Thoracic aorta (tissue), 2 donors: ENCODE measurements at places on chromosomes 13 and 19. TPM values are rescaled to one million over a fixed set of nuclear protein-coding genes. Genes with fewer than 3 reads are reported as not detected.
A peak's percentile ranks its signal among the peaks of the same experiment; 100 is the strongest.

DNA sequence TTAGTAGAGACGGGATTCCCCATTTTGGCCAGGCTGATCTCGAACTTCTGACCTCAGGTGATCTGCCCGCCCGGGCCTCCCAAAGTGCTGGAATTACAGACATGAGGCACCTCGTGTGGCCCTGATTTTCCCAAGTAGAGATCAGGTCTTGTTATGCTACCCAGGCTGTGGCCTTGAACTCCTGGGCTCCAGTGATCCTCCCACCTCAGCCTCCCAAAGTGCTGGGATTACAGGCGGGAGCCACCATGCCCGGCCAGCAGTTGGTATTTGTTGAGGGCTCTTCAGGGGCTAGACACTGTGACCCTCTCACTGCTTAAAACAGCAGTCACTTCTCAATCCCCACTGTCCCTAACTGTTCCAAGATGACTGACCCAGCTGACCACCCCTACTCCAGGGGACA lies 8.5 kb upstream of the ELAVL3 start:
- H3K4me1 ChIP-seq = no peaks in the 10 kb centered on the region
- peaks cover 11% of the 10 kb centered on the region for H3K36me3 ChIP-seq
- no peak overlapping the region for H3K4me3 ChIP-seq
- no peak overlapping the region for H3K27ac ChIP-seq
- DNase-seq = no peak

- no peaks in the 10 kb centered on the region for H3K36me3 ChIP-seq
- no peaks in the 10 kb centered on the region for H3K27me3 ChIP-seq
- peak overlapping the region; percentile 90 for H3K27ac ChIP-seq
- peak overlapping the region; percentile 98 for H3K4me3 ChIP-seq
These were observed 534 bp downstream of the STK24 start for GRCh38 chr13:98576200-98576945.

- no peaks in the 10 kb centered on the region for H3K27me3 ChIP-seq
- no peaks in the 10 kb centered on the region for H3K36me3 ChIP-seq
- DNase-seq = no peak
- H3K27ac ChIP-seq = no peak overlapping the region
- H3K4me3 ChIP-seq = no peak overlapping the region
These were observed 35.9 kb downstream of the OXGR1 start for GRCh38 chr13:96958286-96958891.

DNA sequence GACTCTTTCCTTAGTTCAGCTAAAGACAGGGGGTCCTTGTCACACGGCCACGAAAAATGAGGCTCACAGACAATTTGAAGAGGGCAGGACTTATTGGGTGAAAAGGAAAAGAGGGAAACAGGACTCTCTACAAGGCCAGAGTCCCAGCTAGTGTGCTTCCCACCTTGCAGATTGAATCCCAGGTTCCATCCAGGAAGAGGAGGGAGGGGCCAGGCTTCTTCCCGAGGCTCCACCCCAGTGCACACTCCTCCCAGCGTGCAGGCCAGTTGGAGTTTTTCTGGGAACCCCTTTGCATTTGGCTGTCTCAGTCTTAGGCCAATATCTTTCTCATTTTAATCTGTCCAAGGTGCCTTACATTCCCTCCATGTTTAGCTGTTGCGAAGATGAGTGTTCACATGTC lies 106.8 kb downstream of the DNAJC3 start:
- H3K27me3 ChIP-seq = no peaks in the 10 kb centered on the region
- H3K4me1 ChIP-seq = peaks cover 12% of the 10 kb centered on the region
- peaks cover 11% of the 10 kb centered on the region for H3K36me3 ChIP-seq
- H3K4me3 ChIP-seq = no peak overlapping the region
- DNase-seq = no peak

GRCh38 chr19:16750081-16750480 lies 30.4 kb downstream of the NWD1 start:
- H3K27ac ChIP-seq = no peak overlapping the region
- H3K4me3 ChIP-seq = no peak overlapping the region
- DNase-seq = no peak
- no peaks in the 10 kb centered on the region for H3K4me1 ChIP-seq

- peaks cover 10% of the 10 kb centered on the region for H3K4me1 ChIP-seq
- no peaks in the 10 kb centered on the region for H3K27me3 ChIP-seq
- no peaks in the 10 kb centered on the region for H3K36me3 ChIP-seq
- DNase-seq = no peak
- H3K4me3 ChIP-seq = no peak overlapping the region
- H3K27ac ChIP-seq = no peak overlapping the region
These were observed 508.8 kb upstream of the GPC6 start for GRCh38 chr13:92717857-92718256.

- no peak for DNase-seq
- no peaks in the 10 kb centered on the region for H3K4me1 ChIP-seq
- no peak overlapping the region for H3K27ac ChIP-seq
- H3K36me3 ChIP-seq = no peaks in the 10 kb centered on the region
- H3K27me3 ChIP-seq = no peaks in the 10 kb centered on the region
These were observed 17.9 kb upstream of the ZNF175 start for GRCh38 chr19:51552996-51553725.

ZNF610 gene
- total RNA-seq = 1.1 TPM

DNA sequence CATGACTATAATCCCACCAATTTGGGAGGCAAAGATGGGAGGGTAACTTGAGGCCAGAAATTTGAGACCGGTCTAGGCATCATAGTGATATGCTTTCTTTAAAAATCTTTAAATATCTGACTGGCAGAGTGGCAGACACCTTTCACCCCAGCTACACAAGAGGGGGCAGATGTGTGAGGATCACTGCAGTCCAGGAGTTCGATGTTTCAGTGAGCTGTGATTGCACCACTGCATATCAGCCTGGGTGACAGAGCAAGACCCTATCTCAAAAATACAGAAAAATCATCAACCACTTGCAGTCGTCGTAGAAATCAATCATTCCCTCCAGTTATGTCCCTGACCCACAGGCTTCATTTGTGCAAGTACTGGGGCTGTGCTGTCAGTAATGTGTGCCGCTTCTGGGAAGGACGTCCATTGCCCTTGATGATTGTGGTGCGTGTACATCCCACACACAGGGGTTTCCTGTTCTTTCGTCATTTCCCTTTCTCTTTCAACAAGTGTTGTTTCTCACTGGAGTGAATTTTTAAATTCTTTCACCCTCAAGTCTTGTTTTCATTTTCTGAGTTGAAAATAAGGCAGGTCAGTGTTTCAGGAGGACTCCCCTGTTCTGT lies 1.4 kb downstream of the LGALS14 start:
- no peaks in the 10 kb centered on the region for H3K27me3 ChIP-seq
- no peaks in the 10 kb centered on the region for H3K4me1 ChIP-seq
- H3K36me3 ChIP-seq = no peaks in the 10 kb centered on the region
- no peak overlapping the region for H3K4me3 ChIP-seq
- DNase-seq = no peak
- no peak overlapping the region for H3K27ac ChIP-seq

FAM124A gene
- 13.7 TPM for total RNA-seq

GRCh38 chr19:18465214-18465963 lies 27.5 kb upstream of the ISYNA1 start:
- H3K4me3 ChIP-seq = no peak overlapping the region
- H3K27me3 ChIP-seq = no peaks in the 10 kb centered on the region
- peaks cover 9% of the 10 kb centered on the region for H3K36me3 ChIP-seq
- peaks cover 70% of the 10 kb centered on the region for H3K4me1 ChIP-seq
- DNase-seq = no peak

GRCh38 chr13:111319521-111319920 lies 921 bp upstream of the TEX29 start:
- no peaks in the 10 kb centered on the region for H3K27me3 ChIP-seq
- H3K36me3 ChIP-seq = no peaks in the 10 kb centered on the region
- DNase-seq = no peak
- H3K4me1 ChIP-seq = no peaks in the 10 kb centered on the region

CGB5 gene
- total RNA-seq = not detected

PIN1 gene
- total RNA-seq = 76.5 TPM

DNA sequence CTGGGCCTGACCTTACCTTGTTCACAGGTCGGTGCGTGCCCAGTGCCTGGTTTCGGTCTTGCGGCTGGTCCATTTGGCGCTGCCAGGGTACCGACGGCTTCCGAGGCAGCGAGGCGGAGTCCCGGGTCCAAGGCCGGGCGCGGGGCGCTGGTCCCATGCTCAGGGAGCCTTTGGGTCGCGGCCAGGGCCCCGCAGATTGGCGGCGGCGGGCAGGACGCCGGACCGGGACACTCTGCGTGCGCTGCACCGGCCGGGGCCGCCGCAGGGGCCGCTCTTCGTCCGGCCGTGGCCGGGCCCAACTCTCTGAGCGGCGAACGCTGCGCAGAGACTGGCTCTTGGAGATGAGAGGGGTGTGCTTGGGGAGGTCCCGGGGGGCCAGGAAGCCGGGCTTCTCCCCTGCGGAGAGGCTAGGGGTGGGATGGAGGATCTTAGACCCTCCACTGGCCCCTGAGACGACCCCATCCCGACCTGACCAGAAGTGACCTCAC lies 3.4 kb upstream of the WIZ start:
- H3K4me3 ChIP-seq = peak overlapping the region; percentile 66
- peaks cover 7% of the 10 kb centered on the region for H3K4me1 ChIP-seq
- H3K36me3 ChIP-seq = no peaks in the 10 kb centered on the region
- peaks cover 9% of the 10 kb centered on the region for H3K27me3 ChIP-seq
- DNase-seq = no peak
- H3K27ac ChIP-seq = no peak overlapping the region

LILRB5 gene
- 60.4 TPM for total RNA-seq

DNA sequence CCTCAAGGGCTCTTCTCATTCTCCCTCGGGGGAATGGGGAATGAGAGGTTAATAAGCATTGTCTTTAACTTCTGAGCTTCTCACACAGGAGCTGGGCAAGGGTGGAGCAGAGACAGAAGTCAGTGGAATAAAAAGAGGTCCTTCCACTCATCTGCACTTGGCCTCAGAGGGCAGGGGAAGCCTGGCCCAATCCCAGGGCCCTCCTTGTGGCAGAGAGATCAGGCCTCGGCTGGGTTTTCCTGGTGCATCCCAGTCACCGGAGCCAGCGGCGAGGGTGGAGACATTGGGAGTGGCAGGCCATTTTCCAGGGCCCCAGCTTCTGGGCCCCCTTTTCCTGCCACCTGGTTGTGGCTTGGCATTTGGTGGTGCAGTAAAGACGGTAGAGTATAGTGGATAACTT lies 10.6 kb downstream of the CALM3 start:
- DNase-seq = no peak
- H3K36me3 ChIP-seq = peaks cover 31% of the 10 kb centered on the region
- H3K4me1 ChIP-seq = peaks cover 3% of the 10 kb centered on the region
- H3K4me3 ChIP-seq = no peak overlapping the region
- H3K27ac ChIP-seq = no peak overlapping the region

GRCh38 chr13:102742101-102742500 lies 31.5 kb downstream of the TEX30 start:
- no peak overlapping the region for H3K27ac ChIP-seq
- no peak overlapping the region for H3K4me3 ChIP-seq
- no peaks in the 10 kb centered on the region for H3K36me3 ChIP-seq
- DNase-seq = no peak
- H3K4me1 ChIP-seq = no peaks in the 10 kb centered on the region

- no peaks in the 10 kb centered on the region for H3K4me1 ChIP-seq
- no peaks in the 10 kb centered on the region for H3K36me3 ChIP-seq
- H3K27ac ChIP-seq = no peak overlapping the region
These were observed 1.4 kb upstream of the OR7G3 start for GRCh38 chr19:9128171-9128570.

DNA sequence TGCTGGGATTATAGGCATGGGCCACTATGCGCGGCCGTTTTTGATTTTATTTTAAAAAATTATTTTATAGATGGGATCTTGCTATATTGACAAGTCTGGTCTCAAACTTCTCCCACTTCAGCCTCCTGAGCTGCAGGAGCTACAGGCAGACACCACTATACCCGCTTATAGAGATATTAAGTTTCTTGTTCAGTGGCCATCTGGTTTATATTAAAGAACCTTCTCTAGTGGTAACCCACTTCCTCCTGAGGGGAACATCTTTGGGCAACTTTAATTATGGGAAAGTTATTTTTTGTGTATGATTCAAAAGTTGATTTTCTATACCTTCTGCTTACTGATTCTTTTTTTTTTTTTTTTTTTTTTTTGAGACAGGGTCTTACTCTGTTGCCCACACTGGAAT lies 172.7 kb downstream of the KLF5 start:
- H3K36me3 ChIP-seq = no peaks in the 10 kb centered on the region
- H3K4me1 ChIP-seq = no peaks in the 10 kb centered on the region
- no peak overlapping the region for H3K4me3 ChIP-seq
- no peak overlapping the region for H3K27ac ChIP-seq
- H3K27me3 ChIP-seq = no peaks in the 10 kb centered on the region

GNA15 gene
- total RNA-seq = 13.0 TPM

DNA sequence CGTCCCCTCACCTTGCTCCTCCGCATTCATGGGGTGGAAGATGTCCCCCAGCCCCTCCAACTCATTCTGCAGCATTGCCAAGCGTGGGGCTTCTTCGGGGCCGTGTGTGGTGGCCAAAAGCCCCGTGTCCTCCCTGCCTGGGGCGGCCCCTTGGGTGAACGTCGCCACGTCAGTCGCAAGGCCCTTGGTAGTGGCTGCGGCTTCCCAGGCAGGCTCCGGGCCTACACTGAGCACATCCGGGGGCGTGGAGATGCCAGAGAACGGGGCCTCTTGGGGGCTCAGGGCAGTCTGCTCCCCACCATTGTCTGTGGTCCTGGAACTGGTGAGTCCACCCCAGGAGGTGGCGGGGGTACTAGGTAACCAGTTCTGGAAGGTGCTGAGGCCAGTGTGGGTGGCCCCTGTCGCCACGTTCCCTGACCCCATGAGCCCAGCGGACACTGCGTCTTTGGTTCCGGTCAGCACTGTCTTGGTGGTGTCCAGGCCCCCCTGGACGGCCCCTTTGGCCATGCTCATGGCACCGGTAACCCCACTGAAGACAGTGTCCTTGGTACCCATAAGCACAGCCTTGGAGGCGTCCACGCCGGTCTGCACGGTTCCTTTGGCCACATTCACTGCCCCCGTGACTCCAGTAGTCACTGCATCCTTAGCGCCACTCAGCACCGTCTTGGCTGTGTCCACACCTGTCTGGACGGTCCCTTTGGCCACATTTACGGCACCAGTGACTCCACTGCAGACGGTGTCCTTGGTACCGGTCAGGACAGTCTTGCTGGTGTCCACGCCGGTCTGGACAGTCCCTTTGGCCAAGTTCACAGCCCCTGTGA lies 7.6 kb downstream of the PLIN4 start:
- H3K4me3 ChIP-seq = no peak overlapping the region
- H3K27me3 ChIP-seq = no peaks in the 10 kb centered on the region
- no peak overlapping the region for H3K27ac ChIP-seq
- H3K4me1 ChIP-seq = no peaks in the 10 kb centered on the region
- no peak for DNase-seq

- peaks cover 14% of the 10 kb centered on the region for H3K27me3 ChIP-seq
- no peak for DNase-seq
- peak overlapping the region; percentile 92 for H3K4me3 ChIP-seq
These were observed 2.6 kb downstream of the FGF9 start for GRCh38 chr13:21673539-21673788.
